ENCODE measurements at places on chromosomes 2 and 18.
A peak's percentile ranks its signal among the peaks of the same experiment; 100 is the strongest.

DNA sequence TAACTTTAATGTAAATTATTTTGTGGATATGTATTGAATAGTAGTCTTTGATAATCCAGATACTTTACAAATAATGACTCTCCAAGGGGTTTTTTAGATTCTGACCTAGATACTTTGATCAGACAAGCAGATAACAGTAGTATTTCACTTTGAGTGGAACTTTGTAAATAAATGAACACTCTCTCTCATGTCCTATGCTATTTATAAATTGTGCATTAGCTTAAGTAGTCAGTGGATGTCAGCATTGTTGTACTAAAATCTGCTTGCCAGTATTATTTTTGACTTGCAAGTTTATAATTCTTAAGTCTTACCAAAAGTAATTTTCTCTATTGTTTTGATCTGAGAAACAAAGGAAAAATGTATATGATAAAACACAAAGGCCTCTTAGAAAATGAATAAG is 1113.1 kb upstream of the NRXN1 start:
- no peak for DNase-seq

DNA sequence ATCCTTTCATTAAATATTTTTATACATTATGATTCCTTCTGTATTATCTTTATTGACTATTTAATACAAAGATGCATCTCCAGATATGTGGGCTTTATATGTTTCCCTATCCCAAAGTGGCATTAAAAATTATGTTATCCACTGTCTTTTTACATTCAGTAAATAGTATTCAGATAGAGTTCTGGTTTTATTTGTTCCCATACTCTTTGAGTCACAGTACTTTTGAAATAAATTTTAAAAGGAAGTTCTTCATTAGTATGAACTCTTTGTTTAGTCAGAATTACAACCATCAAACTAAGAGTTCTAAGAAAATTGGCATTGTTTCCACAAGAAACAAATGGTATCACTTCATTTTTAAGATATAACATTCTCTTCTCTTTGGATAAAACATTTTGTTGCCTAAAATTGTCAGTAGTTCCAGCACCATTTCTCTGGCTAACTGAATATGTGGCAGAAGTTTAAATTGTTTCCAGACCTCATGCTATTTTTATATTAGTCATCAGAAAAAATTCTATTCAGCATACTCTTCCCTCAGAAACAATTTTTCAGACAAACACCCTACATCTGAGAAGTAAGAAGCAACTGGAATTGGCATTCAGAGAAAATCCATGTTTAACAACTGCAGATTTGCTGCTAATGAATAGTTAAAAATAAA is 88.5 kb upstream of the COL5A2 start:
- DNase-seq: no peak

- no peak for DNase-seq
Measured at GRCh38 chr2:213172641-213173040, 21.2 kb upstream of the IKZF2 start.

DNA sequence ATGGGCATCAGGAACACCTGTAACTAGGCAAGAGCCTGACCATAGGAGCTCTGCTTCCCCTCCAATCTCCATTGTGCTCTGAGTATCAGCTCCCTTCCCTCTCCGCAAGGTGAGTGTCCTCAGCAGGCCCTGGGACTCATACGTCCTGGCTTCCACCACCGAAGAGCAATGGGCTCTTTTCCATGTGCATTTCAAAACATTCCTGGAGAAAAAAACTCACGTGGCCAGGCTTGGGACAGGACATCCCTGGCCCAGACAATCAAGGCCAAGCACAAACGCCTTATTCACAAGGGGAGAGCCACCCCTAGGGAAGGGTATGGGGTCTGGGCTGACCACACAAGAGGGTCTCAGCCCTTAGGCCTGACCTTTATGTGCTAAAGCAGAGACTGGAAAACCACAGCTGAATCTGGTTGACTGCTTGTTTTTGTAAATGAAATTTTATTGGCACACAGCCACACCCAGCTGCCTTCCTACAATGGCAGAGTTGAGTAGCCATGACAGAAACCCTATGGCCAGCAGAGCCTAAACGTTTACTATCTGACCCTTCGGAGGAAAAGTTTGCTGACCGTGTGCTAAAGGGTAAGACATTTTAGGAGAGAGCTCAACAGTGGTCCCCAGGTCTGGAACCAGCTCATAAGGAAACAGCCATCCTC is 175.7 kb upstream of the ARL4C start:
- no peak for DNase-seq

DNA sequence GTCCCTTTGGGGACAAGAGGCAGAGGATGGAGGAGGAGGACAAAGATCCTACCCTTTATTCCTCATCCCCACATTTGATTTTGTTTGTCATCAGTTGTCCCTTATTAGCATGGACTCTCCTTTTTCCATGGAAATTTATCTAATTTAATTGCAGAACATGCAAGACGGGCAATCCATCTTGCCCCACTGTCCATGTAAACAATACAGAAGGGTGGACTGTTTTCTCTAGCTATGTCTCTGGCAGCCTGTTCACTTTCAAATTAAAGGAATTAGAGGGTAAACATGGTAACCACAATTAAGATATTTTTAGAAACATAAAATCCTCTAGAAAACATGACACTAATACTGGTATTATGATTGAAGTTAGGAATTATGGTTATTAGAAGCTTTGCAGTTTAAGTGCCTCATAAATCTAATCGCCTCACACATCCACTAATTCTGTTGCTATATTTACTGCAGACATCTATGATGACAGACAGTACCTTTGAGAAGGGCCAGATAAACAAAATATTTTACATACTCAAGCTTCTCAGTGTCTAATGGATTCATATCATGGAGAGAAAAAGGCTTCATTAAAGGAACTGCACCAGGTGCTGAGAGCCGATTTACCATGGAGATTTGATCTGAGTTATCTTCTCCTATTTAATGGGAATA is 215.5 kb downstream of the LNPK start:
- DNase-seq: no peak

DNA sequence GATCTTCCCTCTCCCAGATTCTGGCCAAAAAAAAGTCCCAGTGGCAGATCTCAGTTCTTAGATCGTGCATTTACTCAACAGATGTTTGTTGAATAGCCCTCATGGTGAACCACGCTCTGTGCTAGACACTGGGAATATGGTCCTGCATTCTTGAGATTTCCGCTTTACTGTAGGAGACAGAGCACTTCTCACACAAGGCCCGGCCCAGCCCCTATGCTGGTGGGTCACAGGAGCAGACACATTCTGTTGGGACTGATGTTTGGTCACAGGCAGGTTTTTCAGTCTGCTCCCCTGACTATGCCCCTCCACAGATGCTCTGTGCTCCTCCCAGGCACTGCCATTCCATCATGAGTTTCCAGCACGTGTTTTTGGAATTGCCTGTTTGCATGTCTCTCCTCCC is 110.9 kb downstream of the RAPGEF4 start:
- DNase-seq: no peak

- DNase-seq: no peak
Measured at GRCh38 chr2:54657664-54658083, 65.8 kb upstream of the EML6 start.

DNA sequence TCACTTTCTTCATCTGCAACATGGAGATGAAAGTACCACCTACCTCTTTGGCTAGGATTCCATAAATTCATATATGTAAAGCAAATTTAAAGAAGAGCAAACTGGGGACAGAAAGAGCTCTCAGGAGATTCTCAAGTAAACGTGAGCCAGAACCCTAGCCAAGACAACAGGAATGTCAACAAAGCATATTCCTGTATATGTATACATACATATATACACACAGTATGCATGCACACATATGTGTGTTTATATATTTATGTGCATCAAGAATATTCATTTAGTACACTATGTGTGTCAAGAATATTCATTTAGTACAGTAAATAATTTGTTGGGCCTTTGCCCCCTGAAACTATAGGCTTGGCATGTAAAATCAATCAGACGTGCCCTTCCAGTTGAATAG is 574.4 kb upstream of the KLHL29 start:
- no peak for DNase-seq

- DNase-seq: no peak
Measured at GRCh38 chr2:236363711-236364277, 99.6 kb upstream of the ASB18 start.

DNA sequence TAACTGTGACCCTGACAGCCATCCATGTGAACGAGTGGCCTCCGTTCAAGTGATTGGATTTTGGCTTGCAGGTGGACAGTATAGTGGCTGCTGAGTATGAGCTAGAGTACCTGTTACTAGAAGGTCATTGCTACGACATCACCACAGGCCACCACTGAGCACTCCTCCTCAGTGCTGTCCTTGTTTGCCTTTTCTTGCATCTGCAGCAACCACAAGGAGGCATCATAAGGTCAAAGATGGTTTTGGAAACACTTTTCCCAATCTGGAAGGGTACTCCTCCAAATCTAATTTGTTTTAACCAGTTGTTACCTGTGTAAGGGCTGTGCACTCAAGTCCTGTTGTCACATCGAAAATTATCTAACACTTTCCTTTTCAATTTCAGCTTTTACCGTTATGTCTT is 81.2 kb downstream of the UGGT1 start:
- no peak for DNase-seq

- DNase-seq: no peak
Measured at GRCh38 chr2:219967247-219968245, 340.1 kb downstream of the SLC4A3 start.

DNA sequence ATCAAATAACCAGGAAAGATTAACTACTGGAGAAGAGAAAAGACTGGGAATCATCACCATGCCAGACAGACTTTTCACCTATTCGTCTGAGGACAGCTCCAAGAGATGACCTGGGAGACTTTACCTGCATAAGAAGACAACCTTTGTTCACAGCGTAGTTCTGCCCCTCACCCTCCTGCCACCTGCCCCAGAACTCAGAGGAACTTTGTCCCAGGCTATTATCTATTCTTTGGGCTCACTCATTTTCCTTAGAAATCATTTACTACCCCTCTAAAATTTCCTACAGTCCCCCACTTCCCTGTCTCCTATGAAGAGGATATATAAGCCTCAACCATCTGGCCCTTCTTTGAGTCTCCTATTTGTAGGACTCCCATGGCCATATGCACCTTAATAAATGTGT is 19.3 kb upstream of the COPS8 start:
- no peak for DNase-seq

GRCh38 chr2:168713325-168713724 is 89.1 kb upstream of the NOSTRIN start:
- DNase-seq: no peak

DNA sequence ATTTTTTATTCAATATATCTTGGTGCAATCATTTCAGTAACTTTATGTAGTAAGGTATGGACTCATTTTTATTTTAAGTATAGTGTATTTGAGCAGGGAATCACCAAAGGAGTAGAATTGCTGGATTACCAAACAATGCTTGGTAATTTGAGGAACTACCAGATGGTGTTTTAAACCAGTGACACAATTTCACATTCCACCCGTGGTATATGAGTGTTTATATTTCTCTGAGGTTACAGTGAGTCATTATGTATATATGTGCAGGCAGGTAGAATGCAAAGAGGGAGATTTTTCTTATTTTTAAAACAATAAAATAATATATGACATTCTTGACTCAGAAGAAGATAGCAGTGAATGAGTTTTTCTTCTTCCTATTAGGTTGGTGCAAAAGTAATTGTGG is 596.9 kb downstream of the DCC start:
- DNase-seq: peak; percentile 3

- DNase-seq: no peak
Measured at GRCh38 chr2:237727363-237727762, 71.2 kb upstream of the RBM44 start.

GRCh38 chr2:201931475-201931874 is 102.2 kb upstream of the FZD7 start:
- no peak for DNase-seq

- DNase-seq: no peak
Measured at GRCh38 chr2:182616471-182617393, 99.3 kb upstream of the DNAJC10 start.

- no peak for DNase-seq
Measured at GRCh38 chr2:124563426-124563825, 538.3 kb downstream of the CNTNAP5 start.

DNA sequence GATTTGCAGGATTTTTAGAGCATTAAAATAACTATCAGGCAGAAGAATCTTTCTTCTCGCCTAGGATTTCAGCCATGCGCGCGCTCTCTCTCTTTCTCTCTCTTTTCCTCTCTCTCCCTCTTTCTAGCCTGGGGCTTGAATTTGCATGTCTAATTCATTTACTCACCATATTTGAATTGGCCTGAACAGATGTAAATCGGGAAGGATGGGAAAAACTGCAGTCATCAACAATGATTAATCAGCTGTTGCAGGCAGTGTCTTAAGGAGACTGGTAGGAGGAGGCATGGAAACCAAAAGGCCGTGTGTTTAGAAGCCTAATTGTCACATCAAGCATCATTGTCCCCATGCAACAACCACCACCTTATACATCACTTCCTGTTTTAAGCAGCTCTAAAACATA is 137.0 kb downstream of the MEIS1 start:
- no peak for DNase-seq

- no peak for DNase-seq
Measured at GRCh38 chr2:141411419-141411818, 719.4 kb downstream of the LRP1B start.

GRCh38 chr2:142944264-142944663 is 66.8 kb downstream of the KYNU start:
- DNase-seq: no peak

GRCh38 chr2:118148133-118148532 is 59.9 kb downstream of the INSIG2 start:
- no peak for DNase-seq

DNA sequence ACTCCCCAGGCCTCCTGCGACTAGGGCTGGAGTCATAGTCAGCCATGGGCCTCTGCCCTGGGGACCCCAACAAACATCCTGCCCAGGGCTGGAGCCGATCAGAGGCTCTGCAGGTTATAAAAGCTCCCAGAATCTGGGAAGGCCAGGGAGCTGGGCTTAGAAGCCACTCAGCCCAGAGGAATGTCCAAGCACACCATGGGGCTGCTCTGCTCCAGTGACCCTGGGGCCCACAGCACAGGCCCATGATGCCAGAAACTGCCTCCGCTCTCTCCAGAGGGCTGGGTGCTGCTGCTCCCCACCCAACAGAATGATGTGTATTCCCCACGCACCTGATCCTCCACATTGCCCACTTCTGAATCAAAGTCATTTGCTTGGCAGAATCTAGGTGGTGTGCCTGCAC is 88.5 kb downstream of the ARMC9 start:
- no peak for DNase-seq

- DNase-seq: no peak
Measured at GRCh38 chr2:161165266-161165665, 5.0 kb downstream of the TANK start.

GRCh38 chr2:100581277-100581612 is 18.5 kb downstream of the PDCL3 start:
- no peak for DNase-seq

GRCh38 chr2:128155970-128156369 is 65.0 kb downstream of the UGGT1 start:
- DNase-seq: no peak

- no peak for DNase-seq
Measured at GRCh38 chr18:8778386-8778785, 73.0 kb downstream of the MTCL1 start.

DNA sequence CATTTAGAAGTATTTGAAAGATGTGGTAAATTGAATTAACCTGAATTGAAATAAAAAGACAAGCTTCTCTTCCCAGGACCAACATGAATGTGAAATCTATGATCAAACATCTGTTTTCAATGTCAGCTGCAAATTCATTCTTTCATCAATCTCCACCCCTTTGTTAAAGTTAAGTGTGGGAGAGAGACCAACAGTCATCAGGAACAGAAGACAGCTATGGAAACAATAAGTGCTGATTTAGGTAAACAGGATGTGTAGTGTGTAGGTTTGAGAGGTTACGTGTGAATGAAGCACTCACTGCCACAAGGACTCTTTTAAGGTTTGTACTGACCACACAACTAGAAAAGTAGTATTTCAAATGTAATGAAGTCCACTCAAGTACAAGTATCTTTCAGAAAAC is 1659.8 kb upstream of the CELF4 start:
- no peak for DNase-seq

- no peak for DNase-seq
Measured at GRCh38 chr18:23872701-23873550, 141.6 kb upstream of the TTC39C start.

Measured in NCI-H1694 treated with DMSO at 0.1 percent for 48 hours (cell line).